ENCODE measurements at places on chromosomes 6 and 20.

DNA sequence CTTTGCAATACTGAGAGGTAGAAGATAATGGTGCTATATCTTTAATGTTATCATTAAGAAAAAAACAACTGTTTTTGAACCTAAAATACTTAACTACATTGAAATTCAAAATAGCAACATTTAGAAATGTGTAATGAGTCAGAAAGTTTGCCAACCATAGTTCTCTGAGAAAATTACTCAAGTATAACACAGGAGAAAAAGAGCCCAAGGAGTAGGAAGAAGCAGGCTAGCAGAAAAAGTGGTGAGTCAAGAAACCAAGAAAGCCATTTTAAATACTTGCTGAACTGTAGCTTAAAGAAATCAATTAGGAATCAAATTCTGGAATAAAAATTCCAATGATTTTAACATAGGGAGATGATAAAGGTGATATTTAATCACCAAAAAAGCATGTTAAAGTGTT is 181.0 kb upstream of the RSPO3 start:
- no peak for DNase-seq

DNA sequence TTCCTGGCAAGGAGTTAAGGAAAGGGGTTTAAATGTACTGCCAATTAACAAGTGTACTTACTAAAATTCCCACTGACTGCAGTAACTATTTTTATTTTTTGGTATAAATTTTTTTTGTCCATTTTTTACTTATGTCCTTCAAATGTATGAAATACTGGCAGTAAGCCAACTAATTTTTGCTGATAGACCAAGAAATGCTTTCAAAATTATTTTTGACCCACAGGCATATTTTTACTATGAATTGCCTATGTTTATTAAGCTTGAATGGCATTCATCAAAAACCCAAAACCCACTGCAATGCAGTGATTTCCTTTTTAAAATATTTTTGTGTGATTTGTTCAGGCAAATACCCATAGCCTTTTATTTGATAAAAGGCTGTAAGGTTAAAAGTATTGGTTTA is 560.1 kb downstream of the UTRN start:
- DNase-seq, result no peak

DNA sequence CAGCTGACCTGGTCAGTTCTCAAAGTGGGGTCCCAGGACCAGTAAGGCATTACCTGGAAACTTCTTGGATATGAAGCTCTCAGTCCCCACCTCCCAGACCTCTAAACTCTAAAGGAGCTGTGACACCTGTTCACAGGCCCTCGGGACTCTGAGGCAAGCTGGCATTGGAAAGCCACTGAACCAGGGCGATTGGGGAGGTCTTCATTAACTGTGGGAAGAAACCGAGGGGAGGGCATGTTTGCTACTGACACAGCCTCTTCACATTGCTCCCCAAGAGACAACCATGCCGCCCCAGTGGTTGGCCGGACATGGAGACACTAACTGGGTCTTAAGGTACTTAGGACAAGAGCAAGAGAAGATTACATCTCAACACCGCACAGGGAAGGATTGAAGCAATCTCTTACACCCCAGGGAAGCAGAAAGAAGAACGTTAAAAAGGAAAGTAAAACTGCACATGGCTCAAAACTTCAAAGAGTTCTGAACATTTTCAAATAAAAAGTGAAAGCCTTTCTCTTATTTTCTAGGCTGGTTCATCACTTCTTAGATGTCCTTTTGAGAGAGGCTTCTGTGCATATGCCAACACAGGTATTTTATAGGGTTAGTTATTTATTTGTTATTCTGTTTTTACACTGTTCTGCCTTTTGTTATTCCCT is 210.0 kb upstream of the CST7 start:
- DNase-seq, result no peak

- DNase-seq, result no peak
Measured at GRCh38 chr6:170107606-170108222, 183.2 kb downstream of the DLL1 start.

DNA sequence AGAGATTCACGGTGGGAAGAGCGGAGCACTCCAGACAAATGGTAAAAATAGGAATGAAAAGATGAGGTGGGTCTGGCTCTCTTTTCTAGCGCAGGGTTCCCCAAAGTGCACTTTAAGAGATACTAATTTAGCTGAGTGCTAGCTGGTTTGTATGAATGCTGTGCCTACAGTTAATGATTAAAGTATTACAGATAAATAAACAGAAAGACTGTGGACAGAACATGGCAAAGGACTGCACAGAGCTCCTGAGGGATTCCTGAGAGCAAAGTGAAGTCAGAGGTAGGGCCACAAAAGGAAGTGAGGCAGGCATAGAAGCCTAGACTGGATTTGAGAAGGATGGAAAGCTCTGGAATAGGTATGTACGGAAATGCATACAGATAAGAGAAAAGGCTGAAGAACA is 114.5 kb downstream of the INSM1 start:
- DNase-seq, result no peak

DNA sequence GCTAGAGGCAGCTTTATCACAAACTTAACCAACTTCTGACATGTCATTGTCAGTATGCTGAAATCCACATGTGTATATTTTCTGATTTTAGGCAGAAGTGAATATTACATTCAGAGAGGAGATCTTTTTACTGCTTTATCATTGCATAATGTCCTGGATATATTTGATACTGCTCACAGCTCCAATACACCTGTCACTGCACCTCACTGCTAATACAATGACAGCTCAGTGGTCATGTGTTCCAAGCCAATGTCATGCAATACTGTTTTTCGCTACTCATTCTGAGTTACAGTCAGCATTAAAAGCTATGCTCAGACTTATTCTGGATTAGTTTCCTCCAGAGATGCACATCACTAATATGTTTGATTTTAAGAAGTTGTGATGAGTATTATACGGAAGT is 1604.6 kb downstream of the HACE1 start:
- DNase-seq, result no peak

DNA sequence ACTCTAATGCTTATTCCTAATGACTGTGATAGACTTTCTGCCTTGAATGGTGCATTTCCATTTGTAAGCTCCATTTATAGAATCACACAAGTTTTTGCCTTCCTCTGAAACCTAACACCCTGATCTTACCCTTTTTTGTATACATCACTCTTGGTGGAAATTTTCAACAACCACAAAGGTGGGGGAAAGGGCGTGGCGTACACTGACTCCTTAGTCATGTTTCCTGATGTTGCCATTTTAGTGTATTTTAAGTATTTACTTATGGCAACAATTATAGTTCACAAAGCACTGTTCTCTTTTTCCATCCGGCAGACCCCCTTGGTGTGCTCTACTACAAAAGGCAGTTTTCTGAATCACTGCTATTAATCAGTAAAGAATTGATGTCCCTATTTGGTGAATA is 92.0 kb downstream of the ATXN1 start:
- DNase-seq, result peak; percentile 31

- no peak for DNase-seq
Measured at GRCh38 chr6:26246553-26246952, 118.4 kb upstream of the BTN3A2 start.

GRCh38 chr20:63748070-63748933 is 8.7 kb downstream of the SLC2A4RG start:
- no peak for DNase-seq

GRCh38 chr6:169225131-169225576 is 28.5 kb downstream of the THBS2 start:
- no peak for DNase-seq

DNA sequence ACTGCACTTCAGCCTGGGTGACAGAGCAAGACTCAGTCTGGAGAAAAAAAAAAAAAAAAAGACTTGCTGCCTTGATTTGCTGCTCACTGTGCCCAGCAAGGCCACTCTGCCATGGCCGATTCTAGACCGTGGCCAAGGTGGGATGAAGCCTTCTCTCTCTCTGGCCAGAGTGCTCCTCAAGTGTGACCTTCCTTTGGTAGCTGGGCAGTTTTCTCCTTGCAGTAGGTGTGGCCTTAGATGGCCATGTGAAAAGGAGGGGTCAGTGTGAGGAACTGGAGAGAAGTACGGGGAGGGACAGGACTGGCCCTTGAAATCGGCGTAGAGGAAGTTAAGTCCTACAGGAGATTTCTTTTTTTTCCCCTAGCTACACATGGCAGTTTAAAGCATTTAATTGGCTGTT is 272.0 kb downstream of the ARID1B start:
- no peak for DNase-seq

DNA sequence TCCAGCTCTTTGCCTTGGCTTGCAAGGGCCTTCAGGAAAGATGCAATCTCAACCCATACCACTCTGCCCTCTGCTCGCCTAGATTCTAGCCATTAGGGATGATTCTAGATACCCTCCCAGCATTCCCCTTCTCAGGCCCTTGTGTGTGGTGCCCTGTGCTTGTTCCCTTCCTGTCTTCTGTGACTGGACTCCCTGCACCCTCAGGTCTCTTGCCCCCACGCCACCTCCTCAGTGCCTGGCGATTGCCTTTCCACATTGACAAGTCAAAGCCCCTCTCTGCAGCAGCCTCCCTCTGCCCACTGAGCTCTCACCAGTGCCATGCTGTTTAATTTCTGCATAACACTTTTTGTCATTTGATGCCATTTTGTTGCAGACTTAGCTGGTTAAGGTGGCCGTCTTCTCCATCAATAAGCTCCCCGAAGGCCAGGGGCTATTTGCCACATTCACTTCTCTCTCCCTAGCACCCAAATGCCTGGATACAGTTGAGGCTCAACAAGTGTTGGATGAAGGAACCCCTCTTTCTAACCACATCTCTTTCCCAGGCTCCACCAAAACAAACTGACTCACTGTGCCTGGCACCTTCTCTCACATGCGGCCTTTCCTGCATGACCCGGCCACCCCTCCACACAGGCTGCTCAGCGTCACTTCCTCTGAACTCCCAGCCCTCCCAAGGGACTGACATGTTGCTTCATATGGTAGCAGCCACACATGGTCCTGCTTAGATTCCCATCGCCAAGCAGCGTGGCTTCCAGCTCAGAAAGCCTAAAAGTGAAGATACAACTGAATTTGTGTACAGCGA is 4.6 kb upstream of the TXNDC5 start:
- no peak for DNase-seq

DNA sequence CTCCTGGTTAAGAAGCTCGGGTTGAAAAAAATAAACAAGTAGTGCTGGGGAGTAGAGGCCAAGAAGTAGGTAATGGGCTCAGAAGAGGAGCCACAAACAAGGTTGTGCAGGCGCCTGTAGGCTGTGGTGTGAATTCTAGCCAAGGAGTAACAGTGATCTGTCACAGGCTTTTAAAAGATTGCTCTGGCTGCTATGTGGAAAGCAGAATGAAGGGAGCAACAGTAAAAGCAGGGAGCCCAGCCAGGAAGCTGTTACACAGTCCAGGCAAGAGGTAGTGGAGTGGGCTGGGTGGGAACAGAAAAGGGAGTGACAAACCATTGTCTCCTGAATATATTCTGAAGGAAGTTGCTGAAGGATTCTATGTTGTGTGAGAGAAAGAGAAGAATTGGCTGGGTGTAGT is 2.0 kb downstream of the HFE start:
- DNase-seq, result no peak

DNA sequence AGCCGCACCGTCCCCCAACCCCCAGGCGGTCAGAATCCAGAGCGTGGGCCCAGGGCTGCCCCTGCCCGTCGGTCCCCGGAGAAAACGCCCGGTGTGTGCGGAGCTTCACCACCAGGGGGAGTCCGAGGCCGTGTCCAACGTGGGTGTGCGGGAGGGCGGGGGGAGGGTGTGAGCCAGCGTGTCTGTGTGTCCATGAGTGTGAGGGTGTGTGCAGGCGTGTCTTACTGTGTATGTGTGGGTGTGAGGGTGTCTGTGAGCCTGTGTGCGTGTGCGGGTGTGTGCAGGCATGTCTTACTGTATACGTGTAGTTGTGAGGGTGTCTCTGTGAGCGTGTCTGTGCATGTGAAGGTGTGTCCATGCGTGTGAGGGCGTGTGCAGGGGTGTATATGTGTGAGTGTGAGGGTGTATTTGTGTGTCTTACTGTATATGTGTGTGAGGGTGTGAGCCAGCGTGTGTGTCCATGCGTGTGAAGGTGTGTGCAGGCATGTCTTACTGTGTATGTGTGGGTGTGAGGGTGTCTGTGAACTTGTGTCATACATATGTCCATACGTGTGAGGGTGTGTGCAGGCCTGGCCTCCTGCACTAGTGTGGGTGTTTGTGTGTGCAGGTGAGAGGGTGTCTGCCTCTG is 24.6 kb upstream of the GATA5 start:
- DNase-seq, result no peak

GRCh38 chr6:137282254-137282653 is 63.1 kb upstream of the IFNGR1 start:
- DNase-seq, result no peak

DNA sequence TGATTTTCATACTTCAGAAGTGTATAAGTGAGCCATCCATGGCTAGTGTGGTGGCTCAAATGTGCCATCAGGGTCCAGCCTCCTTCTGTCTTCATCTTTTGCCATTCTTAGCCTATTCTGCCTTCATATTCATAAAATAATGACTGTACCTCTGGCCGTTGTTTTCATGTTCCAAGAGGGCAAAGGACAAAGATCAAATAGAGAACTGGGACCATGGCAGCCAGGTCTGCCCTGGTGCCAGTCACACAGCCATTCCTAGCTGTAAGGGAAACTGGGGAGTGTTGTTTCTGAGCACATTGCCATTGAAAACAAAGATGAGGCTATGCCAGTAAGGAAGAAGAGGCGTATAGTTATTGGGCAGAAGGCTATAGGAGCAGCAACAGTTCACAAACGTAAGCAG is 518.6 kb downstream of the TFAP2B start:
- DNase-seq, result no peak

GRCh38 chr6:89260832-89261231 is 43.7 kb upstream of the GABRR1 start:
- no peak for DNase-seq

- no peak for DNase-seq
Measured at GRCh38 chr6:156359912-156360311, 417.3 kb upstream of the ARID1B start.

- DNase-seq, result no peak
Measured at GRCh38 chr20:57262784-57263609, 3.4 kb downstream of the BMP7 start.

DNA sequence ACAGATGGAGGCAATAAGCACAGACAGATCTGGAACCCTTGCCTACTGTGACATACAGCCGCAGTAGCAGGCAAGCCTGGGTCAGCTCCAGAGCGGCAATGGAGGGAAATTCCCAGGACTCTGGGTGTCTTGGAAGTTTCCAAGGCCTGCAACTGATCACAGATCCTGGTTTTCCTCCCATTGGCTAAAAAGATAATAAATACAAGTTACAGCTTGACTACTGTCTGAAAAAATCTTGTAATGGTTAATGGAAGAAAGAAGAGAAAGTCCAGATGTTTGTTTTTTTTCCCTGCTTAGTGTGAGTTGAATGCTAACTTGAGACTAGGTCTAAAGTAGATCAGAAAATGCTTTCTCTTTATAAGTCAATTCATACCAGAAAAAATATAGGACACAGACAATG is 307.6 kb downstream of the ALDH8A1 start:
- no peak for DNase-seq

- no peak for DNase-seq
Measured at GRCh38 chr6:134421501-134421900, 103.6 kb upstream of the SGK1 start.

DNA sequence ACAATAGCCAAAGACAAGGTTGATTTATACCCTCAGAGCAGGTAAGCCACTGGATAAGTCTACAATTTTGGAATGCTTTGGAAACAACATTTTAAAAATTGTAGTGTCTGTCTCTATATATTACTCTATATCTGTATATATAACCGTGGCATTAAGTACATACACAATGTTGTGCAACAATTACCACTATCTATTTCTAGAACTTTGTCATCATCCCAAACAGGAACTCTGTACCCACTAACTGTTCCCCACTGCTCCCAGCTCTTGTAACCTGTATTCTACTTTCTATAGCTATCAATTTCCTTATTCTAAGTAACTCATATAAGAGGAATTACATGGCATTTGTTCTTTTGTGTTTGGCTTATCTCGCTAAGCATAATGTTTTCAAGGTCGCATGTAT is 78.2 kb upstream of the ASCC3 start:
- DNase-seq, result no peak

All from astrocyte of the cerebellum (primary cell).